ENCODE measurements at places on chromosomes 4 and X. TPM values are rescaled to one million over a fixed set of nuclear protein-coding genes. Genes with fewer than 3 reads are reported as not detected.

The CHRNA9 gene
- polyA plus RNA-seq, result 0.05 TPM

- no peak for DNase-seq
- no peak overlapping the region for H3K27ac ChIP-seq
- no peaks in the 10 kb centered on the region for H3K36me3 ChIP-seq
- H3K4me1 ChIP-seq, result no peaks in the 10 kb centered on the region
Measured at GRCh38 chrX:123454712-123455431, 270.8 kb downstream of the GRIA3 start.

GRCh38 chr4:2866891-2867290, 23.2 kb downstream of the ADD1 start:
- no peaks in the 10 kb centered on the region for H3K36me3 ChIP-seq
- peaks cover 37% of the 10 kb centered on the region for H3K4me1 ChIP-seq
- peak overlapping the region; percentile 79 for H3K27ac ChIP-seq
- DNase-seq, result no peak

GRCh38 chr4:6041800-6042199, 23.6 kb upstream of the C4orf50 start:
- H3K27ac ChIP-seq, result no peak overlapping the region
- no peak overlapping the region for H3K4me3 ChIP-seq
- H3K36me3 ChIP-seq, result no peaks in the 10 kb centered on the region
- no peaks in the 10 kb centered on the region for H3K27me3 ChIP-seq

- H3K27me3 ChIP-seq, result no peaks in the 10 kb centered on the region
- no peaks in the 10 kb centered on the region for H3K4me1 ChIP-seq
- DNase-seq, result no peak
- no peaks in the 10 kb centered on the region for H3K36me3 ChIP-seq
- no peak overlapping the region for H3K27ac ChIP-seq
- no peak overlapping the region for H3K4me3 ChIP-seq
Measured at GRCh38 chr4:83139514-83140156, 25.1 kb upstream of the PLAC8 start.

DNA sequence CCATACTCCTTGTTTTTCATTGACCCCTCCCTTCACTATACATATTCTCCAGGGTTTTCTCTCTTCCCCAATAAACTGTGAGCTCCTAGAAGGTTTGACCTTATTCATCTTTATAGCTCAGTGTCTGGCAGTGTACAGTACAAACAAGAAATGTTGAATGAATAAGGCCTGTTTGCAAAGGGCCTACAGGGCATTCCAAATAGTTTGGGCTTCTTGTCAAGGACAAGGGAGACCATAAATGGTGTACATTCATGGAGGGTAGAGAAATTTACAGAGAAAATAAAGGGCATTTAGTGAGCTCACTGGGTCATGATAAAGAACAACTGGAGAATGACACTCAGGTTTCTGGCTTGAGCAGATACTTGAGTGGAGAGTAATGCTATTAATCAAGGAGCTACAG, 47.5 kb upstream of the EIF1AX start:
- no peak for DNase-seq
- H3K4me3 ChIP-seq, result no peak overlapping the region
- no peak overlapping the region for H3K27ac ChIP-seq
- no peaks in the 10 kb centered on the region for H3K4me1 ChIP-seq
- H3K27me3 ChIP-seq, result no peaks in the 10 kb centered on the region

All from SK-N-SH (cell line).